ENCODE measurements at places on chromosomes 2 and 18.

GRCh38 chr2:68789603-68790002, 55.0 kb downstream of the ARHGAP25 start:
- DNase-seq, result no peak

DNA sequence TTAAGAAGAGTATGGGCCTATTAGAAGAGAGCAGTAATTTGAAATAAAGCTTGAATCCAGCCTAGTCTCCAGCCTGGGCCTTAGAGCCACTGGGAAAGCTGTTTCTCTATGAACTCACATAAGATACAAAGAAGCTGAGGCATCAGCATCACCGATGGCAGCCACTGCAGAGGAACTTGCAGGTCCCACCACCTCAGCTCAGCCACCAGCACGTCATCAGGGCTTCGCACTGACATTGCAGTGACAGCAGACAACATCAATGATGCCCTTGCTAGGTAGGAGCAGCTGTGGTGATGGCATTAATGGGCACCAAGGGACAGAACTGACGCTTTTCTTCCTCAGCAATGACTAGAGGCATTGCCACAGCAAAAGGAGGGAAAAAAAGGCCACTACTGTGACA, 67.7 kb upstream of the CDC42EP3 start:
- no peak for DNase-seq

DNA sequence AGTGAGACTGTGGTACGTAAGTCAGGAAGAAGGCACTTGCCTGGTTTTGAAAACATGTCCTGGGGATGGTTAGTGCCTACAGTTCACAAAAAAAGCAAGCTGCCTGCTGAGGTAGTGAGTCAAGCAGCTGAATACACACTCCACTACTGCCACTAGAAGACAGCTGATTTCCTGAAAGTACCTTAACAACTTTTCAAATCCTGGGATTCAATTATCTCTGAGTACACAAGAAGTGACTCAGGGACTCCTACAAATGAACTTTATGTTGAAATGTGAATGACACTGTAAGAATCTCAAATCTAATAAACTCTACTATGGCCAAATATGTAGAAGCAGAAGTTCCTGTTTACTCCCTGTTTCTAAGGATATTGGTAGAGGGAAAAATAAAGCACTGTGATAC, 58.0 kb upstream of the ARL5A start:
- DNase-seq, result no peak

DNA sequence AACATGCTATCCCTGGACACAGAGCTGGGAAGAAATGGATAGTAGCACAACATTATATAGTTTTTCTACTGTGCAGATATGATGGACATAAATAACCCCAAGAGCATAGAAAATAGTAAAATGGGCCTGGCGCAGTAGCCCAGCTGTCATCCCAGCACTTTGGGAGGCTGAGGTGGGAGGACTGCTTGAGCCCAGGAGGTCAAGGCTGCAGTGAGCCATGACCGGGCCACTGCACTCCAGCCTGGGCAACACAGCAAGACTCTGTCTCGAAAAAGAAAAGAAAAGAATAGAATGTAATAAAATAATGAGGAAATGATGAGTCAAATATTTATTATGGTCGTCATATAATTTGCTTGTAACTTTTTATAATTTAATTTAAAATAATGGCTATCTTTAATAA, 7.5 kb upstream of the GAREM2 start:
- DNase-seq, result no peak

GRCh38 chr2:11161747-11162146, 6.5 kb downstream of the SLC66A3 start:
- no peak for DNase-seq

GRCh38 chr2:232113821-232114220, 152.3 kb downstream of the DIS3L2 start:
- no peak for DNase-seq

GRCh38 chr2:144328938-144329337, 191.0 kb downstream of the ZEB2 start:
- no peak for DNase-seq

All from activated T-helper 1 cell treated with anti-CD3 and anti-CD28 coated beads, Interleukin-2, amount 50 U/mL, for 16 hours (primary cell).